ENCODE measurements at places on chromosomes 7 and 10.
A peak's percentile ranks its signal among the peaks of the same experiment; 100 is the strongest.

DNA sequence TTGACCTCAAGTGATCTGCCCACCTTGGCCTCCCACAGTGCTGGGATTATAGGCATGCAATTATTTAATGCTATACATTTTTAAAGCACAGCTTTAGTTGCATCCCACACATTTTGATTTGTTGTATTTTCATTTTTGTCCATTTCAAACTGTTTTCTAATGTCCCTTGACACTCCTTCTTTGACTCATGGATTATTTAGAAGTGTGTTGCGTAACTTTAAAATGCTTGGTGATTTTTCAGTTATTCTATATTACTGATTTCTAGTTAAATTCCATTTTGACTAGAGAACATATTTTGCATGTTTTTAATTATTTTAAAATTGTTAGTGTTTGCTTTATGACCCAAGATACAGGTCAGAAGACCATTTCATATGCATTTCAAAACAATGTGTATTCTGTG lies 28.8 kb downstream of the EVX1 start:
- no peak for DNase-seq

DNA sequence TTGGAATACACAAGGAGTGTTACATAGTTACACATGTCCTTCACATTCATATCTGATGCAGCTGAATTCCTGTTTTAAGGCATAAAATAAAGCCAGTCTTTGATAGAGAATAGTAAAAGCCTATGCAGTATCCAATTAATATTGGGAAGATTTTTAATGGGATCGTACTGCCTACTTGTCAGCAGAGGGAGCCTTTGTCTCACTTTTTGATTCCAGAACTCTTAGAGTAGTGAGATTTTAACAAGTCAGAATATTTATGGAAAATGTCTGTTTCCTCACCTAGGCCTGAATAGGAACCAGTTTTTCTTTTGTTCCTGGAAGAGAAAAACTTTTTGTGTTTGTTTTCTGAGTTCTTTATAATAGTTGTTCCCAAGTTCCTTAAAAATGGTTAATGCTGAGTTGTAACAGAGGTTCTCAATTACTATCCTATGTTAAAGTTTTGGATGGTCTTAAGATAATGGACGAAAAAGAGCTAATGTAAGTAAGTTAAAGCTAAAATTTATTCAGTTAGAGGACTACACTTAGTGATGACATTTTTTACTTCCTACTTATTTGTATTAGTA lies 114.0 kb downstream of the BBS9 start:
- DNase-seq, result no peak

- peak; percentile 38 for DNase-seq
Measured at GRCh38 chr10:24209432-24209771, 464 bp downstream of the KIAA1217 start.

- DNase-seq, result no peak
Measured at GRCh38 chr10:80580638-80581468, 43.2 kb downstream of the SH2D4B start.

- no peak for DNase-seq
Measured at GRCh38 chr10:102342458-102342857, 53.0 kb upstream of the NFKB2 start.

GRCh38 chr7:46600340-46600739 lies 679.3 kb upstream of the IGFBP3 start:
- DNase-seq, result no peak

- no peak for DNase-seq
Measured at GRCh38 chr7:117217106-117218035, 105.5 kb downstream of the WNT2 start.

DNA sequence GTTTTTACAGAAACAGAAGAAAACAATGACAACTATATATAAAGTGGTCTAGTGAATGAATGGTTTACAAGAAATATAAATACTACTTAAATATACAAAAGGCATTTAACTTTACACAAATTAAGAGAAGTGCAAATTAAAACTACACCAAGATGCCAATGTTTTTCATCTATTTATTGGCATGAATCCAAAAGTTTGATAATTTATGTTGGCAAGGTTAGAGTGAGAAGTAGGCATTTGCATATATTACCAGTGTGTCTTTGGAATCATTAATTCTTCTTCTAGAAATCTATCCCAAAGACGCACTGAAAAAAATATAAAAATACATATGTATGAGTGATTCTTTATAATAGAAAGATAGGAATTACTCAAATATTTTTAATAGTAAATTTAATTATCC lies 457.4 kb downstream of the MDFIC start:
- no peak for DNase-seq

- DNase-seq, result no peak
Measured at GRCh38 chr7:156021471-156021870, 209.2 kb upstream of the SHH start.

- no peak for DNase-seq
Measured at GRCh38 chr7:29893351-29893965, 87.2 kb downstream of the WIPF3 start.

GRCh38 chr7:34900891-34901513 lies 136.3 kb downstream of the DPY19L1 start:
- no peak for DNase-seq

GRCh38 chr10:31935678-31936077 lies 7.0 kb upstream of the ARHGAP12 start:
- DNase-seq, result no peak

GRCh38 chr10:102322914-102323313 lies 72.6 kb upstream of the NFKB2 start:
- DNase-seq, result peak; percentile 35

GRCh38 chr10:59626523-59626869 lies 83.2 kb downstream of the SLC16A9 start:
- DNase-seq, result no peak

- DNase-seq, result no peak
Measured at GRCh38 chr10:484925-485661, 204.4 kb downstream of the DIP2C start.

- DNase-seq, result no peak
Measured at GRCh38 chr10:17712717-17713471, 39.1 kb upstream of the TMEM236 start.

DNA sequence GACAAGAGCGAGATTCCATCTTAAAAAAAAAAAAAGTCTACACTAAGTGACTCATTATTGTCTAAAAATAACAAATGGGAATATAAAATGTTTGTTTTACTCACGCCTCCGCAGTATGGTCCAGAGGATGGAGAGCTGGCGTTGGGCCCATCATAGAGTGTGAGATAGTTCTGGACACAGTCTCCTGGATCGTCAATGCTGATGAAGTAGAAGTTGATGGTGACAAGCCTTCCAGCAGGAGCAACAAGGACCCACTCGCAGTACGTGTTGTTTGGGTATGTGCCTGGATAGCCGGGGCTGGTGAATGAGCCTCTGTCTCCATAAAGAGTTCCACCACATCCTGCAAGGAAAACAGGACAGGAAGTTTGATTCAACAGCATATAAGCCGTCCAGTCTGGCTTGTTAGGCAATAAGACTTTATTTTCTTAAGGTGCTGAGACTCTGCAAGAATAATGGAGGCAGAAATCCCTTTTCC lies 11.5 kb upstream of the RSU1 start:
- DNase-seq, result no peak

GRCh38 chr10:121594623-121595350 lies 3.5 kb downstream of the FGFR2 start:
- DNase-seq, result no peak

- no peak for DNase-seq
Measured at GRCh38 chr7:54663186-54663585, 95.8 kb downstream of the SEC61G start.

- no peak for DNase-seq
Measured at GRCh38 chr10:83373671-83374070, 765.6 kb upstream of the GHITM start.

GRCh38 chr7:40374575-40374974 lies 239.8 kb downstream of the SUGCT start:
- DNase-seq, result no peak

- DNase-seq, result no peak
Measured at GRCh38 chr10:6056411-6057135, 5.6 kb downstream of the IL2RA start.

DNA sequence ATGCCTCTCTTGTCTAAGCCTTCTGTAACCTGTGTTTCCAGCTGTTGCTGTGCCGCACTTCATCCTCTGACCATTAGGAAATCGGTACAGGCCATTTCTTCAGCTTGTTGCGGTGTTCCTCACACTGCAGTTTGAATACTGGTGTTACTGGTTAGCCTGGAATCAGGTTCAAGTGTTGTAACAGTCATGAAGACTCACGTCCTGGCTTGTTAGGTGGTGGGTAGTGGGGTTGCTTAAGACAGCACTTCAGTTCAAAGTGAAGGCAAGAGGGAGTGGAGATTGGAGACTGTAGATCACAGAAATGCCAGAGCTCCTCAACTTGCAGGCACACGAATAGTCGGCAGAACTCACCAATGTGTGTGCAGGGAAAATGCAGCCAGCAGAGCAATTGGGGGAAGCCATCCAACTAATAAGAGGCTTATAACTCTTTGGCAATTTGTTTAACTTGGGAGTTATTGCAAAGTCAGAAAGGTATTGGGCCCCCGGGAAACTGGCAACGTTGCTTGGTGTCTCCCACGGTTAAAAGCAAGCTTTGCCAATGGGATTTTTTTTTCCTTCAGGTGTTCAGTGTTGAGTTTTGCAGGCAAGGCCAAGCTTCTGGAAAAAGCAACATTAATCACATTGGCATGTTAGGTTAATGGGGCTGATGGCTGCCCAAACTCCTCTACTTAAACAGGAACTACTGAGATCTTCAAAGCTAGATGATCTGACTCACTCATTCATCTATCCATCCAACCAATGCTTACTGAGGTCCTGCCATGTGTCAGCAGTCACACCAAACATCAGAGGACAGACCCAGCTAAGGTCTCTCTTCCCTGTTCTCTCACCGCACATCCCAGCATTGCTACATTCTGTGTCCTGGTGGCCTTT lies 380.9 kb downstream of the GATA3 start:
- no peak for DNase-seq

DNA sequence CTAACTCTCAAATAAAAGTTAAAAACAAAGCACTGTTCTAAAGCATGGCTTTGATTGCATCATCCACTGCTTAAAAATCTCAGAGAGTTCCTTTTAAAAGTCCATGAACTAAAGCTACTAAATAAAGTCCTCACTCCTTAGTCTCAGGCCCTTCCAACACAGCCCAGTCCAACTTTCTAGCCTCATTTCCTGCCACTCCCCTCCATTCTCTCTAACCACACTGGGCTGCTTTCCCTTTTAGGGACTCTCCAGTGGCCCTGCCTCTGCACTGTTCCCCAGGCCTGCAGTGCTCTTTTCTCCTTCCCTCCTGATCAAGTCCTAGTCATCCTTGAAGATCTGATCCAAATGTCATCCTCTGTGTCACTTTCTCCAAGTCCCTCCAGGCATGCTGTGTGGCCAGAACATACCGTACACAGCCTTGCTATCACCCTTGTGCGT lies 56.9 kb upstream of the PPP1R3C start:
- DNase-seq, result no peak

- no peak for DNase-seq
Measured at GRCh38 chr10:89553064-89553734, 17.8 kb upstream of the SLC16A12 start.

DNA sequence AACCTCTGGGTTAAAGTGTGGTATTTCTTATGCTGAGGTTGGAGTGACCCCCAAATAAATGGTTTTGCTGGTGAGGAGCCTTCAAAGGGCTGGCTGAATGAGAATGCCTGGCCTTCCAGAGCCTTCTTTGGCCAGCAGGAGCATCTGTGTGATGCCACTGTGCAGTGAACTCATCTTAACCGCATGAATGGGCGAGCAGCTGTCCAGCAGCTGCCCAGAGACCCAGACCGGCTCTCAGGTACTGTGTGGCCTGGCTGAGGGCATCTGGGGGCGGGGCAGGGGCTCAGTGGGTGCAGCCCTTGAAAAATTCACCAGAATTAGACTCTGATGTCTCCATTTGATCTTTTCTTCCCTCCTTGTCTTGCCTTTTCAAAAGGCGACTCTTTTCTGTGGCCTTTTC lies 59.0 kb downstream of the SYPL1 start:
- no peak for DNase-seq

- DNase-seq, result no peak
Measured at GRCh38 chr10:102629661-102630614, 14.3 kb upstream of the TRIM8 start.

GRCh38 chr10:79310911-79311573 lies 36.2 kb upstream of the PPIF start:
- DNase-seq, result no peak

DNA sequence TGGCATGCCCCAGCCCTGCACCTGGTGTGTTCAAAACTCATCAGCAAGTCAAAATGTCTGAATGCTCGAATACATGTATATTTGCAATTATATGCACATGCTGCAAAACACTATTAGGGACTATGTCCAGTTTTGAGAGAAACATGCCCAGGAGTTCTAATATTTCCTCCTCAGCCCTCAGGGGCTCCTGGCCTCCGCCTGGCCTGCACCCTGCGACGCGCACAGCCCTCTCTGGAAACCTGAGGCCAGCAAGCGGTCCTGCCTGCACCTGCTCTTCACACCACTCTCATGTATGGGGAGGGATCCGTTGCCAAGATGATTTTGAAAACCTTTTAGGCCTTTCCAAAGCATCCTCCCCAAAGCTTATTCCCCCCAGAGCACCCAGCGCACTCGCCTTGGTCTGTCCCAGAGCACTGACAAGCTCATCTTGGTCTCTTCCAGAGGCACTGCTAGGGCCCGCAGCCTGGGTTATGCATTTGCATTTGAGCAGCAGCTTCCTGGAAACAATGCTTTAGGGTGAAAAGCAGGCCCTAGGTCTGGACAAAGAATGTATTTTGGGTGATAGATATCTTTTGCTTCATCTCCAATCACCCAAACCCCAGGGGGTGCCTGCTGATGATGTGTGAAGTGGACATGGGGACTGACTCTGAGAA lies 22.6 kb upstream of the CNPY1 start:
- DNase-seq, result no peak

- peak; percentile 38 for DNase-seq
Measured at GRCh38 chr10:11684717-11685645, 57.2 kb upstream of the ECHDC3 start.

DNA sequence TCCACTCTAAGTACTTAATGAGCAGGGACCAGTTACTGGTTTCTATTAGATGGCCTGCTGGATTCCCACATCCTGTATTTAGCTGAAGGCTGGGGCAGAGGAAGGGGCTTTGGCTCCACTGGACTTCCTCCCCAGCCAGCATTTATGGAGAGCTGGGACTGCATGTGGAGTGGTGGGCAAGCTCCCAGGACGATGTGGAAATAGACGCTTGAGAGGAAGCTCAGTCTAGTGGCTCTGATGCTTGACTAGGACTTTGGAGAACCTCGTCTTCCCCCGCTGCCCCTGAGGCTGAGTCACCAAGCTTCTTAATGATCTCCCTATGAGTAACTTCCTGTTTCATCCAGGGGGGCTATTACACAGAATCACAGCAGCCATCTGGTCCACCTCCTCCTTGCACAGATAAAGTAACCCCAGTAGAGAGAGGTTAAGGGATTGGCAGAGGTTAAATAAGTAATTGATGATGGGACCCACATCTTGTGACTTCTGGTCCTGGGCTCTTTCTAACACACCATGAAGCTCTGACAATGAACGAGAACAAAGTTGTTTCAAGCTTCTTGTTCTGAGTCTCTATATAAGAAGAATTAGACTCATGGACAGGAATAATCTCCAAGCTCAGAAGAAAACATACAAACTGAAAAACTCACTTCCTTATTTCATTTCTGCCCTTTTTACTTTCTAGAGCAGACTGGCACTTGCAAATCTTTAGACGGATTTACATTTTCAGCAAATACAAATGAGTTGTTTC lies 126.2 kb downstream of the PRPF18 start:
- DNase-seq, result peak; percentile 22

- DNase-seq, result no peak
Measured at GRCh38 chr7:12162415-12163113, 48.5 kb upstream of the TMEM106B start.
